ENCODE measurements at places on chromosomes 12 and 14. TPM values are rescaled to one million over a fixed set of nuclear protein-coding genes. Genes with fewer than 3 reads are reported as not detected.
A peak's percentile ranks its signal among the peaks of the same experiment; 100 is the strongest.

ARMH4 gene
- total RNA-seq, result not detected

GRCh38 chr12:42475106-42475505 lies 114.4 kb downstream of the PRICKLE1 start:
- no peak for DNase-seq

DNA sequence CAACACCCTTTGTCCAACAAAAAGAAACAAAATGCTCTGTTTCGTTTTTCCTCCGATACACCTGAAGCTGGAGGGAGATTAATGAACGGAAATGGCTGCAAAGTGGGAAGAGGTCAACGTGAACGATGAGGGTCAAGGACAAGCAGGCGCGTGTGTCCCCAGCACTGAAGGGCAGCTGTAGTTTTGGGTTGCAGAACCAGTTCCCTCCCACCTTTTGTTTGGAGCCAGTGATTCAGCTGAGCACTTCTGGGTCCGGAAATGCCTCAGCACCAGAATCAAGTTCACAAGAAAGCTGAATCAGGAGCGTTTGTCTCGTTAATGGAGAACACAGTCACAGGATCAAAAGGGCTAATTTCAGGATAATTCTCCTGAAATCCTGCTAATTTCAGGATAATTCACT lies 51.1 kb upstream of the PWP1 start:
- no peak for DNase-seq

DNA sequence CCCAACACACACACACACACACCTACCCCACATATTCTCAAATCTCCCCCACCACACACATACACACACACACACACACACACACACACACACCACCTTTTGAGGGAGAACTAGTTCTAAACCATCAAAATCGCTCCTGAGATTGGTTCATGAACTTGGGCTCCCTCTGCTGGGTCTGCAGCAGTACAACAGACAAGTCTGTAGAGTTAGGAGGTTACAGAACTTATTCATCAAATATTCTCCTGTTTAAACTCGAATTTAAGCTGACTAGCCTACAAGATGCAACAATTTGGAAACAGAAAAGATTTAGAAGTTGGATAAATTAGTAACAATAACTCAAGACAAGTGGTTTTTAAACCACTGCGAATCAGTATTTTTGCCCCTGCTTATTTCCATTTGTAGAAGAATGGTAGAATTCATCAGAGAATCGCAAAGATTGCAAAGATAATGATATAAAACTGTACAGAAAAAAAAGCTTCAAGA lies 136.4 kb upstream of the USP15 start:
- DNase-seq, result peak; percentile 14

VDR gene
- total RNA-seq, result 1.6 TPM
